ENCODE measurements at places on chromosomes 3 and 15.

- no peak for DNase-seq
Measured at GRCh38 chr3:45487508-45487907, 99.1 kb downstream of the LARS2 start.

DNA sequence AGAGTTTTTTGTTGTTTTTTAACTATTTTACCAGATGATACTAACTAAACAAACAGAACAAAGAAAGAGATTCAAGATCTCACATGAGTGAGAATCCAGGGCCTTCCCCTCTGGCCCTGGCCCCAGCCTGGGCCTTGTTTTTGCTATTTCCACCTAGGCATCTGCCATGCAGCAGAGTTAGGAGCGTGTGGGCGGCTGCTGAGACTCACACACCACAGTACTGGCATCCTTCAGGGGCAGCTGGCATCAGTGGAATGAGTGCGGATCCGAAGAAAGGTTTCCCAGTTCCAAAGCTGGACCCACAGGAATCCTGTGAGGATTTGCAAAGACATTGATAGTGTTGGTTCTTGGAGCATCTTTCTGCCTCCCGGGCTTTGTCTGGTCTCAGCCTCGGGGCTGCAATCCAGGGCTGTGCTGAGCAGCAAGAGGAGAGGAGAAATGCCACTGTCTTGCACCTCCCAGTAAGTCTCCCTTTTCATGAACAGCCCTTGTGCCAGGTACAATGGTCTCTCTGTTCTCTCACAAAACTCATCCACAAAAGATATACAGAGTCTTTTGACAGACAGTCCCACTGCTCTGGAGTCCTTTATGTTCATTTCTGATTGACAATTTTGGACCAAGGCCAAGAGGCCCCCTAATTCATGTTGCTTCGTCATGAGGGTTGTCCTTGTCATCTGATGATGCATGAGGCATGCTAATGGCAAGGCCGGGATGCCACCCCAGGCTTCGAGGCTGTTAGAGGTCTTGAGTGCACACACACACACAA is 46.6 kb downstream of the APH1B start:
- DNase-seq: no peak

GRCh38 chr3:45571216-45571615 is 23.3 kb upstream of the LIMD1 start:
- no peak for DNase-seq

- no peak for DNase-seq
Measured at GRCh38 chr15:58096529-58097084, 31.1 kb upstream of the ALDH1A2 start.

GRCh38 chr3:120352017-120352416 is 2.9 kb upstream of the LRRC58 start:
- DNase-seq: no peak

DNA sequence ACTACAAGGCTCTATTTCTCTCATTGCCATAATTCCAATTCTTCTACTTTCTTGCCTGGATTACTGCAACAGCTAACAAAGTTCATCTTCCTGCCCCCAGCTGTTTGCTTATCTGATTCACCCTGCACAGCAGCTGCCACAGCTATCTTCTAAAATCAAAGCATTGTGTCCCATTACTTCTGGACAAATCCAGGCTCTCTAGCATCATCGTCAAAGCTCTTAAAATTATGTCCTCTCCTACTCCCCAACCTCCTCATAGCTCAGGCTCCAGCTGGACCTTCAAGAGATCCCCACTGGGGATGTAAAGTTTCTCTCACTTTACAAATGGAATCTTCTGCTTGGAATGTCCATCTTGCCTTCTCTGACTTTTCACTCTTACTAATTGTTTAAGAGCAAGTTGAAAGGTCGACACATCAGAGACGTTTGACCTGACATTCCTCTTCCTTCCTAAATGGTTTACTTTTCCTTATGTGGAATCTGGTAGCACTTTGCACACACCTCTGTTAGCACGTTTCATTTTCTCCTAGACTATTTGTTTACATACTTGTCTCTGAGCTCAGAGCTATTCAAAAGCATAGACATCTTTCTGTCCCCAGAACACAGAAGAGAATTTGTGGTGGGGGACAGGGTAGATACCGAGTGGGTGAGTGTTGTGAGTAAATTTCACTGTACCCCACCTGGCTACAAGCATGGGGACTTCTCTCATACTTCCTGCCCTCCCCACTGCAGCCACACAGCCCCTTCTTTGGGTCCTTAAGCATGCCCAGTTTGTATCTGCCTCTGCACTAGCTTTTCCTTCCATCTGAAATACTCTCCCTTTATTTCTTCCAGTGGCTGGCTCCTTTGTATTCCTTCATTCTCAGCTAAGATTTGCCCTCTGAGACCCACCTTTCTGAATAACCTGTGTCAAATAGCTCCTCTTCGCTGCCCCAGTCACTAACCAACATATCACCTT is 77.9 kb downstream of the SERPINI1 start:
- no peak for DNase-seq

GRCh38 chr3:35678643-35679161 is 39.4 kb downstream of the ARPP21 start:
- no peak for DNase-seq

DNA sequence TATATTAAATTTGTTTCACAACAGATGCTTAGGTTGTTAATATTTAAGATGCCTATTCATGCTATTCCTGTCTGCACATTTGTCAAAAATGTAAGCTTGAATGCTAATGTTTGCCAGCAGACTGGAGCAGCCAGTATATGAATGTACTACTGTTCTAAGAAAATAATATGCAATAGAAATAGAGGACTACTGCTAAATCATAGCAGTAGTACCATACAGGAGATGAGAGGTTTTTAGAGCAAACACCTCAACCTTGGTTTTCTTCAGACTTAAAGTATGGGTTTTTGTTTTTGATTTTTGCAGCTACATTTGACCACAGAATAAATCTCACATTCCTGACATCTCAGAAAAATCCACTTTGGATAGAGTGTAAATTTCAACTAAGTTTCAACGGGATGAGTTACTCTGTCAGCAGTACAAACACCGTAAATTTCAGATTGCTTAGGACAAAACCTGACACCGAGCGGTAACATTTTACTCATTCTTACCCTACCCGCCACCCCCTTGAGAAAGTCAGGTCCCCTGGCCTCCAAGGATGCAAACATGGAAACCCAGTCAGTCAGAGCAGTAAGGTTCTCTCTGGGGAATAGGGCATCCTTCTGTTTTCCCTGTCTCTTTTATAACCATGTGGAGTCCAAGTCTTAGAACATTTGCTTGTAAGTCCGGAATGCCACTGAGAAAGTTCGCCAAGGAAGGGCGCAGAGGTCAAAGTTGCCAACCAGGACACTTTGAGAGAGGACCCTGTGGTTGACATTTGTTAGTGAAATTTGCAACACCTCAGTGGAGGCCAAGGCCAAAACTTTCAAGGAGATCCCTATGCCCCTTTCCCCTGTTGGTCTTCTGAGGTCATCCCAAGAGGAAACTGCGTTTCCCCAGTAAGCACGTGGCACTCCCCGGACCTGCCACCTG is 17.9 kb upstream of the SATB1 start:
- DNase-seq: no peak

- DNase-seq: no peak
Measured at GRCh38 chr3:5431811-5432378, 244.4 kb downstream of the EDEM1 start.

- no peak for DNase-seq
Measured at GRCh38 chr3:150292891-150293290, 115.2 kb upstream of the TSC22D2 start.

DNA sequence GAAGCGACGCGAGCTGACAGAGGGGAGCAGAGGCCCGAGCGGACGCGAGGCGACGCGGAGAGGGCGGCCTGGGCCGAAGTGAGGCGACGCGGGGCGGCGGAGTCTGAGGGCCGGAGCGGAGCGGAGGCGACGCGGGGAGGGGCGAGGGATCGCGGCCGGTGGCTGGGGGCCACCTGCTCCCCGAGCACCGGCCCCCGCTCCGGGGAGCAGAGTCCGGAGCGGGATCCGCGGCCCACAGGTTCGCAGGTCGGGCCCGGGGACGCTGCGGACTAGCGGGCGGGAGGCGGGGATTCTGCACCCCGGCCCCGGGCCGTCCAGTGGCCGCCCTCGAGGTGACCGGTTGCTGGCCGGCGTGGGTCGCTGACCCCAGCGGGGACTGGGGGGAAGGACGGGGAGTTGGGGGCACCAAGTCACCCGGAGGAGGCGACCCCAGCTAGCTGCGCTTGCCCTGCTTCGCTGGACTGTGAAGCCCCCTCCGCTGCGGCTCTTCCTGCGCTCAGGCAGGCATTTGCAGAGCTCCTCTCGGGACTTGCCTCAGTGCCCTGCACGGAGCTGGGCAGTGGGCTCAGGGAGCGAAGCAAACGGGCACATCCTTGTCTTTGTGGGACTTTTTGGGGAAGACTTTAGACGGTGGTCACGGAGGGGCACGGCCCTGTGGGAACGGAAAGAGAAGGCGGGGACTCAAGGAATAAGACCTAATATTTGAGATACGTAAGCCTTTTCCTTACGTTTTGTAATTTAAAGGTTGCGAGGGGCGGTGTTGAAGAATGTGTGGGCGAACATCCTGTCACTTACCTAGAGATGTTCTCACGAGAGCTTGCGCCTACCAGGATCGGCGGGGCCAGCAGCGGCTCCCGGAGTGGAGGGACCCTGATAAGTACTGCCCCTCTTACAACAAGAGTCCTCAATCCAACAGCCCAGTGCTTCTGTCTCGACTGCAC is 566 bp downstream of the HMCES start:
- peak; percentile 41 for DNase-seq

DNA sequence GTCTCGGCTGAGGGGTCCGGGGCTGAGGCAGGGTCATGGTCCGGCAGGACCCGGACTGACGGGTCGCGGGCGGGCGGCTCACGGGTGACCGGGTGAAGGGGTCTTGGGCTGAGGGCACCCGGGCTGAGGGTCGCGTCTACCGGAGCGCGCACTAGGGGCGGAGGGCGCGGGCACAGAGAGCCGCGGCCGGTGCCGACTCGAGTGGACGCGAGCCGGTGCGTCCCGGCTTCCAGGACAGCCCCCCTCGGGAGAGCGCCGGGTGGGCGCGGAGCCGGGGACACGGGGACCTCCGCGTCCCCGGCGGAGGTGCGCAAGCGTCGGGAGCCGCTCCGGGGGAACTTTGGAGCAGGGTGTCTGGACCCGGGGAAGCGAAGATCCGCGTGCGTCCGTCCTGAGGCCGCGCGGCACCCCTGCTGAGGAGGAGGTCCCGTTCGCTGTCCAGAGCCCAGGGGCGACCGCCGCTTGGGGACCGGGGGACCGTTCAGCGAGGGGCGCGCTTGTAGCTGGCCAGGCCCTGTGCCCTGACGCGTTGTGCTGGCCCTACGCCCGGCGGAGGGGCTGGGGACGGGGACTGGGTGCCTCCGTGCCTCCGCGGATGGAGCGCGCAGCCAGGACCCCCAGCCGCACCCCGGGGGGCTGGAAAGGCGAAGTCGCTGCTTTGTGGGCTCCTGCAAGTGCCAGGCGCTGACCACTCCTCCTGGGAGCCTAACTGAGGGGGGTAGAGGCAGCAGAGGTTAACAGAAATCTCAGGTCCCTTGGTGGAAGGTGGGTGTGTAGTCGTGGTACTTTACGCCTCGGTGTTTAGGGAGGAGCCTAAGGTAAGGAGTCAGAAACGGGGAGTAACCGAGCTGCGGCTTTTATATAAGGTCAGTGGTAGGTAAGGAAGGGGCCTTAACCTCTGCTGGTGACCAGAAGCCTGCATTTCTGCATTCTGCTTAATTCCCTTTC is at the start of gene PPARG:
Gene PPARG, plus strand, starts transcription at position 889 of the 948 bp plus-strand sequence. CDS start 90,642 bp downstream, outside the sequence.
- no peak for DNase-seq

- no peak for DNase-seq
Measured at GRCh38 chr15:43126356-43126755, 7.0 kb upstream of the TMEM62 start.

- no peak for DNase-seq
Measured at GRCh38 chr3:53074761-53075742, 29.2 kb upstream of the SFMBT1 start.

DNA sequence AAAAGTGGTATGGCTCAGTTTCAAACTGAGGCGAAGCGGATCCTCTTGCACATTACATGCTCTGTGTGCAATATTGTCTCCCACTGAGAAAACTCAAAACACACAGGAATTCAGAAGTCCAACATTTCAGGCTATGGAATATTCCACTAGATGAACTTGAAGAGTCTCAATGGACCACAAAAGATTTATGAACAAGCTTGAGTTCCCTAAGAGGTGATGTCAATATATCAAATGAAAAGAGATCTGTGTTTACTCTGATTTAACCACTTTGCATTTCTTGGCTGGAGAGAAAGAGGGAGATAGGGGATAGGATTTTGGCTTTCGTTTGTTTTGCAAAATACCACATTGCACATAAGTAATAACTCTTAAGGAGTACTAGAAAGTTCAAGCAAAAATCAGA is 20.3 kb downstream of the PDZRN3 start:
- no peak for DNase-seq

- DNase-seq: no peak
Measured at GRCh38 chr15:91790836-91791235, 62.7 kb upstream of the SLCO3A1 start.

- no peak for DNase-seq
Measured at GRCh38 chr3:43582866-43583265, 38.9 kb downstream of the ANO10 start.

Data from DMS79 (cell line).